ENCODE measurements at places on chromosomes 5 and 9.

GRCh38 chr5:170896779-170897178, 35.0 kb downstream of the RANBP17 start:
- no peak for DNase-seq

GRCh38 chr5:141783005-141783946, 94.9 kb downstream of the PCDH1 start:
- DNase-seq, result peak; percentile 78

DNA sequence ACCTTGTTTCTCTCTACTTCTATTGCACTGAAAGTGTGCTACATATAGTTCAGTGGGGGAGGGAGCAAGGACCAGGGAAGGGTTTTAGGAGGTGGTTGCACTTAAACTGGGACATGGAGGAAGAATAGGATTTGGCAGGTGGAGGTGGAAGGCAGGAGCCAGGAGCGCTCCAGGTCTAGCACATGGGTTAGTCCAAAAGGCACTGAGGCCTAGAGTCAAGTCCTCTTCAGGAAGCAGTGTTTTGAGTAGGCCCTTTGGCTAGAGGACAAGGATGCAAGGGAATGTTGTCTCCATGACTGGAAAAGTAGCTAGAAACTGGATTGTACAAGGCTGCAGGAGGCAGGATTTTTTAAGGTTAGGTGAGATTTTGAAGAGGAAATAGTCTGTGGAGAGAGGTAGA, 31.5 kb downstream of the AOPEP start:
- DNase-seq, result no peak

GRCh38 chr5:61289241-61289640, 42.8 kb upstream of the ZSWIM6 start:
- no peak for DNase-seq

- no peak for DNase-seq
These were observed 1189.4 kb downstream of the EFNA5 start for GRCh38 chr5:106481374-106481773.

DNA sequence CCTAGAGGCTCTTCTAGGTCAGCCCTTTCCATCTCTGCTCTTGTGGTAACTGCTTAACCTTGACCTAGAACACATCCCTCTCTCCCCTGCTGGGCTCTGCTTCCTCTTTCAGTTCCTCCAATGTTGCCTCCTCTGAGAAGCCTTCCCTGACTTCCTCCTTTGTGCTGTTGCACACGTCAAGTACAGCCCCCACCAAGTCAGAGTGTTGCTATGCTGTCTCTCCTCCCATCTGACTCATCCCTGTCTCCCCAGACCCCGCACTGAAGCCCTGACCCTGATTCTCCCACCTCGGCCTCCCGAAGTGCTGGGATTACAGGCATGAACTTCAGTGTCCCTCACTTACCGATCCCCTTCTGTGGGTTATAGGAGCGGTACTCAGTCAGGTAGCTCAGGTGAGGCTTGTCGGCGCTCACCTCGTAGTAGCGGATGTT, 10.4 kb upstream of the TRIM14 start:
- DNase-seq, result no peak

GRCh38 chr5:72817076-72817481, 618 bp downstream of the TNPO1 start:
- peak; percentile 26 for DNase-seq

DNA sequence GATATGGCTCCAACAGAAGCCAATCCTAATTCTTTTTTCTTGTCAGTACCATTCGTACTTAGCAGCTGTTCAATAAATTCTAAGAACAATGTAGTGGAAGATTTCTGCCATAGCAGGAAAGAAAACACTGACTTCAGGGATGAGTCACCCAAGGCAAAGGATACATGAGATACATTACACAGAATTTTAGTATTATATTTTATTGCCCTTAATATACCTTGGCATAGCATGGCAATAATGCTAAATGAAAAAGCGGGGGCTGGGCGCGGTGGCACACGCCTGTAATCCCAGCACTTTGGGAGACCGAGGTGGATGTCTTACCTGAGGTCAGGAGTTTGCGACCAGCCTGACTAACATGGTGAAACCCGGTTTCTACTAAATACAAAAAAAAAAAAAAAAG, 619.1 kb upstream of the DAB2 start:
- DNase-seq, result no peak

DNA sequence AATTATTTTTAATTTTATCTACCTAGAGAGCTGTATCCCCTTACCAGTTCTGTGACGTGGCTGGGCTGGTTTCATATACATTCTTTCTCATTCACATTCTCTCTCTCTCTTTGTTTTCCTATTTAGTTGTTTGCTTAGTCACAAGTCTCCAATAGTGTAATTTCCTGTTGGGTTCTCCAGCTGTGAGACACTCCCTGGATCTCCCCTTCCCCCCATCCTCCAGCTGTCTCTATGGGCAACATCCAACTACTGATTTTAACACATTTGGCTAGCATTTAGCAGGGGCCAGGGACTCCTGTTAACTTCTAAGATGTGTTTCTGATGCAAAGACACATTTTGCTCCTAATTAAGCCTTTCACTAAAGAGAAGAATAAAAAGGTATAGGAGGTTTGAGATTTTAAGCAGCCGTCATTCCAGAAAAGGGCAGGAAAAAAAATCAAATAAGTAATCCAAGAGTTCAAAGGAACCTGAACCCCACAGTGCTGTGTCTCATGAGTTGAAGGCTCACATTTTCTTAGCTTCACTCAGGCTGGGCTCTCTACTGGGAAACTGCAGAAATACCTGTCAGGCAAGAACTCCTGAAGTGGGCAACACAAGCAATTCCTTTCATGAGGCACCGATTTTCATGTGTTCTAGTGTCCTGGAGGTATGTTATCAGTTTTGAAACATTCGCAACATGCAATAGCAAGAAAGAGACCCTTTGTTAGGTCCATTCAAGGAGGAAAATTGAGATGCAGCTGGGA, 198.7 kb upstream of the C9orf72 start:
- peak; percentile 85 for DNase-seq

GRCh38 chr9:18786911-18787650, 245.9 kb downstream of the SAXO1 start:
- no peak for DNase-seq

DNA sequence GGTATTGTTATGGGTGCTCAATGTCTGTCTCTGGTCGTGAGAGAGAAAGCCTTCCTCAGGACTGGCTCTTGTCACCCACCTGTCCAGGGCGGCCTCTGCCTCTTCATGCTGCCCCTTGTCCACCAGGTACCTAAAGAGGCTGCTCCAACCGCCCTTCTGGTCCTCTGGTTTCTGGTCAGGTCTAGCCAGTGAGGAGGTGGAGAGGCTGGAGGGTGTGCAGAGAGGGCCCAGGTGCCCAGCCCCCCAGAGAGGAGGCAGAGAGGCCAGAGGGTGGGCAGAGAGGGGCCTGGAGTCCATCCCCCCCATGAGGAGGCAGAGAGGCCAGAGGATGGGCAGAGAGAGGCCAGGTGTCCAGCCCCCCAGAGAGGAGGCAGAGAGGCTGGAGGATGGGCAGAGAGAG, 329.8 kb upstream of the IRX4 start:
- DNase-seq, result no peak

DNA sequence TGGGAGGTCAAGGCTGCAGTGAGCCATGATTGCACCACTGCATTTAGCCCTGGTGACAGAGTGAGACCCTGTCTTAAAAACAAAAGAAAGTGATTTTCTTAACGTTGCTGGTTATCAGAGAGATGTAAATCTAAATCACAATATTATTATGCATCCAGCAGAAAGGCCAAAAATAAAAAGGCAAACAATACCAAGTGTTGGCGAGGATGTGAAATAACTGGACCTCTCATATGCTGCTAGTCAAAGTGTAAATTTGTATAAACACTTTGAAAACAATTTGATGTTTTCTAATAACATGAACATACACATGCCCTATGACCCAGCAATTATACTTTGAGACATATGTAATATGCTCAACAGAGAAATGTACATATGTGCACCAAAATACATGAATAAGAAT, 110.7 kb upstream of the CNTLN start:
- DNase-seq, result no peak
